Mesenteric fat pad (tissue), 1 donor: ENCODE measurements at places on chromosomes 1 and 21. TPM values are rescaled to one million over a fixed set of nuclear protein-coding genes. Genes with fewer than 3 reads are reported as not detected.
A peak's percentile ranks its signal among the peaks of the same experiment; 100 is the strongest.

Gene PRDM16
- 3.9 TPM for total RNA-seq

Gene C4BPA
- not detected for total RNA-seq

- DNase-seq, result no peak
Measured at GRCh38 chr1:54218883-54219687, 19.1 kb downstream of the MRPL37 start.

DNA sequence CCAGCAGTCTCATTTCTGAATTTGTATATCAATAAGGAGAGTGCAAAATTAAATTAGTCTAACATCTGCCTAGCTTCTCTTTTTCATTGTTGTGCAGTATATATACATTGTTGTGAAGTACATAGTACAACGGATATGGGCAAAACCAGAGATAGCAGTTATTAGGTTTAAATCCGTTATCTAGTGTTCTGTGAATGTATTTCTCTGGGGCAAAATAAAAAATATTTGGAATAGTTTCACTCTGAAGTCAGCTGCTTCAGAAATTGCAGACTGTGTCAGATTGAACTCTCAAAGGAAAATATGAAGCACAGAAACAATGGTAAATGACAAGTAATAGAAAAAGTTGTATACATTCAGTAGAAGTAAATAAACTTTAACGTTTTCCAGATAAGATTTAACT lies 836.5 kb upstream of the CXADR start:
- no peak for DNase-seq

Gene WNT4
- total RNA-seq, result 0.10 TPM

DNA sequence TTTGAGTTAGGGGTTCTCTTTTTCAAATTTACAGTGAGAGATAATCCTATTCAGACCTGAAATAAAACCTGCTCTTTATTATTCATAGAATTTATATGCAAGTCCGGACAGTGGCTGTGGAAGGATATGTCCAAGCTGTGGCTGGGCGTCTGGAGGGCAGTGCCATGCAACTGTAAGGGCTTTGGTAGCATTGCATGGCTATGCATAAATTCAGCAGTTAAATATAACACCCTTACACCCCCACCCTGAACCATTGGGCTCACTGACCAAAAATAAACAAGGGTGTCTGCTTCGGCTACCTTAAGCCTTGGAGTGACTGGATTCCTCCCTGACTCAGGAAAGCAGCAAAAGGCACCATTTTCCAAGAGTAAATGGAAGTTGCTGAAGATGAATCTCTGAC lies 5.4 kb downstream of the CHTOP start:
- DNase-seq, result peak; percentile 26

DNA sequence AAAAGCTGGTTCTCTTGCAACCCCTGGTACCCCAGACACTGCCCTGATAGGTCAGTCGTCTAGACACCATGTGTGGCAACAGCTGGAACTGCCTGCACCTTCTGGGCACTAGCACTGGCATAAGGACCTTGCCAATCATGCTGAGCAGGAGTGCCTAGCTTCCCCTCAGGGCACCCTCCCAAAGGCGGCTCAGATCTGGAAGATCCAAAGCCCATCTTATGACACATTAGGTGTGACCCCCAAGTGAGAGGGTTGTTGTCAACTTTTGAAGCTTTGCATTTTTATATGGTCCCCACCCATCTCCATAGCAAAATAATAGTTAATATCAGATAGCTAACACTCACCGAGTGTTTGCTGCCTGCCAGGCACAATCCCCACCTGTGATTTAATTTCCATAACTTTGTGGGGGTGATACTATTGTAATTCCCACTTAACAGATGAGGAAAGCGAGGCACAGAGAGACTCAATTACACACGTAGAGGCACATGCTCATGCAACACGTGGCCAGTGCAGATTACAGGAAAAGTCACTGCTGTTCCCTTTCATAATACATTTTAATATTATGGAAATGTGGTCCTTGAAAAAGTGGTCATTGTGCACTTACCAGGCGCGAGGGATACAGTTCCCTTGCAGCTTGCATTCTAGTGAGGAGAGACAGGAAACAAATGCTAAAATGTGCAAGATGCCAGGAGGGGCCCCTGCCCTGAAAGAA lies 25.8 kb downstream of the EXOC8 start:
- no peak for DNase-seq

GRCh38 chr1:109477821-109478220 lies 5.9 kb upstream of the ATXN7L2 start:
- DNase-seq, result no peak

DNA sequence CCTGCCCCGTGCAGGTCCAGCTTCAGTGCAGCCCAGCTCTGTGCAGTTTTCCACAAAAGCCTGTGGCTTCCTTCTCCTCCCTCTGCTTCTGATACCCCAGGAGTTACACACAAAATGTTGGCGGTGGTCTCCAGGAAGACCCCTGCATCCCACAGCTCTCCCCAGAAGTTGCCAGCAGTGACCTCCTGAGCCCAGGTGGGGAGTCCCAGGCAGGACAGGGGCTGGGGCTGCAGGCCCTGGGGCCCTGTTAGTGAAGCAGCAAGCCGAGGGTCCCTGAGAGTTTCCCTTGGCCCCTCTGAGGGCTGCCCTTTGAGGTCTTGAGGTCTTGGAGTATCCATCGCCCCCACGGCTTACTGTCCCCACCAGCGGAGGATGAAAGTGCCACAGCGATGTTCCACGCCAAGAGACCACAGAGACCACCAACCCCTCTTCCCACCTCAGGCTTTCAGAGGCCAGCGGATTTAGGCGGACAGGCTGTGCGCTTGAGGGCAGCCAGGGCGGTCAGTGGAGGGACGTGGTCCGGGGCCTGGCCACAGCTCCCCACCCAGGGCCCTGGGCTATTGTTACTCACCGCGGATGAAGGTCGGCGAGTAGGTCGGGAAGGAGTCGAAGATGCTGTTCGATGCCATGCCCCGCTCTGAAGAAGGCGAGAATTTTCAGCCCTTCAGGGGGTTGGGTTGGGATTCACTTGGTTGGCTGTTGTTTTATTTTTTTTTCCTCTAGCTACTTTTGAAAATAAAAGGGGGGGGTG lies 34.0 kb upstream of the RUNX3 start:
- no peak for DNase-seq

GRCh38 chr1:230781594-230781993 lies 34.4 kb downstream of the CAPN9 start:
- no peak for DNase-seq

Gene FLG2
- not detected for total RNA-seq

- no peak for DNase-seq
Measured at GRCh38 chr1:183794088-183794487, 10.8 kb upstream of the RGL1 start.

DNA sequence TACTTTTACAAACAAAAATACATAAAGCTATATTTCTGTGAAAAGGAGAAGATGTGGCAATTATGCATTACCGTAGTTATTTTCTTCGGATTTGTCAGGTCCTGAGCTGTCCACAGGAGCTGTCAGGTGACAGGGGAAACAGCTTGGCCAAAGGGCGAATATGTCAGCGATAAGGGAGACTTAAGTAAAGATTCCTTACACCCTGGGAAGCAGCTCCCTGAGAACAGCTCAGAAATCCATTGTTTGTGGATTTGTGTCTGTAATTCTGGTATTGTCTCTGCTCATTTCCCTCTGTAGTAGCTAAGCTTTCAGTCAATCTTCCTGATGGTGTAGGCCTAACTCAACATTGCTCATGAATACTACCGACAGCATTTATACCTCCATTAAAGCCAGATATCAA lies 7.1 kb upstream of the CD34 start:
- DNase-seq, result no peak

Gene RABGGTB
- total RNA-seq, result 84.8 TPM

Gene GJA8
- total RNA-seq, result not detected

DNA sequence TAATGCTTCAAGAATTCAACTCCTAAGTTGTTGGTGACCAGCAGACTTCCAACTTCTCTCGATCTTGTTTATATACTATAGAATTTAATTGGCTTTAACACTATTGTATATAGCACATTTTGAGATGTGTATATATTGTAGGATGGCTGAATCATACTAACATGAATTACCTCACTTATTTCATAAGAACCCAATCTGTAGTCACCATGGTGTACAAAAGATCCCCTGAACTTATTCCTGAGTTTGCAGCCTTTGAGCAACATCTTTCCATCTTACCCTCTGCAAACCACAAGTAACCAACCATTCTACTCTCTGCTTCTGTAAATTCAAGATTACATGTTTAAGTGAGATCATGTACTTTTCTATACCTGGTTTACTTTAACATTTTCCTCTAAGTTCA lies 12.3 kb downstream of the ZP4 start:
- no peak for DNase-seq

- no peak for DNase-seq
Measured at GRCh38 chr1:51061231-51061918, 40.7 kb upstream of the C1orf185 start.

Gene FAM151A
- 0.84 TPM for total RNA-seq

Gene OR2T33
- total RNA-seq, result not detected

- DNase-seq, result no peak
Measured at GRCh38 chr21:41564871-41565274, 56.9 kb upstream of the TMPRSS2 start.

DNA sequence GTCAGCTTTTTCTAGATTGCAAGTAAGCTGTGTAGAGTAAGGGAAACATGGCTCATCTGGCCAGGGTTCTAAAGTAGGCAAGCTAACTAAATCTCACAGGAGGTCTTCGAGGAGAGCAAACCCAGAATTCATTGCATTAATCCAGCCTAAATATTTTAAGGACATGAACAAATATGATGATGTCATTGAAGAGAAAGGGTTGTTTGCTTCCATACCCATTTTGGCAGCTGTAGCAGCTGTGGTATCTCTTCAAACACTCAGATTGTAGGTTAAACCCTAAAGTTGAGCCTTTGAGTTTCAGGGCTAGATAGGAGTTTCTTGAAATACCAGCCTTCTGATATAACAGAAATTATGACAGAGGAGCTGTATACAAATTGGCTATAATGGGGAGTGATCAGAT lies 200.5 kb upstream of the C1orf105 start:
- no peak for DNase-seq

DNA sequence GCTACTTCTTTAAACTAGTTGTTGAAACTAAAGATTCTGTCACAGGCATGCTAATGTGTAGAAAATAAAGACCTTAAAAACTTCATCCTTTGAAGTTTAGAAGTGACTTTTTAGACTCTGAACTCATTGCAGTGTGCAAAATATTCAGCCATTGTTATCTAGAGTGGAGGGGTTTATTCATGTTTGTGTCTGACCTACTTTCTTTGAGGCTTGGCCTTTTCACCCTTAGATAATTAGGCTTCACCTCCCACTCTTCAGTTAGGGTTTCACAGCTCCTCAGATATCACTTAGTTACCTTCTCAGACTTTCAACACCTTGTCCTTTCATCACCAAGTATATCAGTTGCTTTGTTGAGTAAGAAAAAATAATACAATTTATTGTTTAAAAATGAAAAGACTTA lies 75.9 kb downstream of the IVNS1ABP start:
- DNase-seq, result no peak

Gene MROH7
- total RNA-seq, result 2.4 TPM

- DNase-seq, result no peak
Measured at GRCh38 chr1:20612221-20612746, 21.0 kb upstream of the PINK1 start.

Gene ZMPSTE24
- total RNA-seq, result 41.3 TPM

Gene HMCN1
- 13.3 TPM for total RNA-seq

DNA sequence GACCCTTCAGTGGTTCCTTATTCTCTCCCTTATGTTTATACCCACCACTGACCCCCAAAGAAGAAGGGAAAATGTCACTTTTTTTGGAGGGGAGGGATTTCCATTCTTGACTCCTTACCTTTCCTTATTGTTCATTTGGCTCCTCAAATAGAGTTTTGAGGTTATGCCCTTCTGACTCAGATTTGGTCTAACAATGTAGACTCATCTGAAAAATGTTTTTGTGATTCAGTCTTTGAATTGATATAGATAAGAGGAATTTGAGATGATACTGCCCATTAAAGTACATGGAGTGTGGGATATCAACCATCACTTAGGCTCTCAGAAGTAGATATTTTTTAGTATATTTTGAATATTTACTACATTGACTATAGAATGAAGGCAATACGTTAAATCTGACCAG lies 16.1 kb downstream of the USP1 start:
- DNase-seq, result no peak

- no peak for DNase-seq
Measured at GRCh38 chr1:172212124-172212523, 208.4 kb upstream of the C1orf105 start.

DNA sequence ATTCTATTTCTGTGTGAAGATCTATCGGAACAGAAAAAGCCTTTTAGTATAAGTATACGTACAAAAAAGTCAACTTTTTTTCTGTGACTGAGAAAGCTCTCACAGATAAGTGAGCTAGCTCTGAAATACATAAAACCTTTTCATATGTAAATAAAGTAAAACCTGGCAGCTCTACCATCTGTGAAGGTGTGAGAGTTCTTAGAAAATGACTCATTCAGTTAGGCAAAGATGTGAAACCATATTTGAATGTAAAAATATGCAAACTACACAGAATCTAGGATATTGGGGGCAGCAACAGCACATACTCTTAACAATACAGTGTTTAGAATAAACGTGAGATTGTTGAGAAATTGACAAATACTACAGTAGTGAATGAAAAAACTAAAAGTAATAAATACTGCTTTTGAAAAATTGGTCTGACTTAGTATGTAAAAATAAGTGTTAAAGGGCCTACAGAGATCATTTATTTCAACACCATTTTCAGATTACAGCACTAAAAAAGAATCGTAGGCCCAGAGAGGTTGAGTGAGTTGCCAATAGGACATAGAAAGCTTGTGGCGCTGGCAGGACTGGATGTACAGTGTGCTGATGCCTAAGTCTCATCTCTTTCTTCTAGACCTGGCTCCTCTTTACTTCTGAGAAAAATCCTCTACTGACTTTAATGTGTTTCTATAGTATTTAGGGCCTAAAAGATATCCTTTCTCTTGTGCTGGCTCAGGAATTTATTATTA lies 19.8 kb downstream of the ATP6V1G3 start:
- no peak for DNase-seq

- DNase-seq, result no peak
Measured at GRCh38 chr1:216210081-216210480, 213.2 kb downstream of the USH2A start.

DNA sequence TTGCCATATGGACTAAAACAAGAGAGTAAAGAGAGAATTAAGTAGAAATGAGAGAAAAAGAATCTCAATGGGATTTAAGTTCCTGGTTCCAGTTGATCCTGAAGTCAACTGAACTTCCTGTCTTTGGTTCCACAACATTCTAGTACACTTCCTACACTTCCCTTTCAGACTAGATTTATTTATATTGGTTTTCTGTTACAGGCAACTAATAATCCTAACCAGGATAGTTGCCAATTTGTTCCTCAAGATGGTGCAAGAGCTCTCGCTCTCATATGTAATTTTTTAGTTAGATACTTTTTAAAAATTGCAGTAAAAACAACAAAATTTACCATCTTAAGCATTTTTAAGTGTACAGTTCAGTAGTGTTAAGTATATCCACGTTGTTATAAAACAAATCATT lies 28.8 kb upstream of the TRIM45 start:
- DNase-seq, result no peak

GRCh38 chr1:172778456-172779455 lies 119.9 kb downstream of the FASLG start:
- no peak for DNase-seq

DNA sequence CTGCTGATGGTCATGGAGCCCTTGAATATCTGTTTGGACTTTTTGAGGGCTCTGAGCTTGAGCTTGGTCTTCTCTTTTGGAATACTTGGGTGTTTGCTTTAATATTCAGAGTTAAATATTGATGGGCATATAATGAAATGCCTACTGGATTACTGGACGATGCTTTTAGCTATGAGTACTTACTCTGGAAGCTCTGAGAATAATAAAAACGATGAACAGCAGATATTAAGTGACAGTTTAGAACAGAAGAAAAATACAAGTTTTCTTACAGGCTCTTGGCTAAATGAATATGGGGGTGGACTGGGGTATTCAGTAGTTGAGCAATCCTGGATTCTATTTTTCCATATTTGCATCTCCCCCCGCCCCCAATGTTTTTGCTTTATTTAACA lies 20.7 kb downstream of the GALNT2 start:
- DNase-seq, result no peak
